ENCODE measurements at places on chromosomes 5 and 9.
A peak's percentile ranks its signal among the peaks of the same experiment; 100 is the strongest.

DNA sequence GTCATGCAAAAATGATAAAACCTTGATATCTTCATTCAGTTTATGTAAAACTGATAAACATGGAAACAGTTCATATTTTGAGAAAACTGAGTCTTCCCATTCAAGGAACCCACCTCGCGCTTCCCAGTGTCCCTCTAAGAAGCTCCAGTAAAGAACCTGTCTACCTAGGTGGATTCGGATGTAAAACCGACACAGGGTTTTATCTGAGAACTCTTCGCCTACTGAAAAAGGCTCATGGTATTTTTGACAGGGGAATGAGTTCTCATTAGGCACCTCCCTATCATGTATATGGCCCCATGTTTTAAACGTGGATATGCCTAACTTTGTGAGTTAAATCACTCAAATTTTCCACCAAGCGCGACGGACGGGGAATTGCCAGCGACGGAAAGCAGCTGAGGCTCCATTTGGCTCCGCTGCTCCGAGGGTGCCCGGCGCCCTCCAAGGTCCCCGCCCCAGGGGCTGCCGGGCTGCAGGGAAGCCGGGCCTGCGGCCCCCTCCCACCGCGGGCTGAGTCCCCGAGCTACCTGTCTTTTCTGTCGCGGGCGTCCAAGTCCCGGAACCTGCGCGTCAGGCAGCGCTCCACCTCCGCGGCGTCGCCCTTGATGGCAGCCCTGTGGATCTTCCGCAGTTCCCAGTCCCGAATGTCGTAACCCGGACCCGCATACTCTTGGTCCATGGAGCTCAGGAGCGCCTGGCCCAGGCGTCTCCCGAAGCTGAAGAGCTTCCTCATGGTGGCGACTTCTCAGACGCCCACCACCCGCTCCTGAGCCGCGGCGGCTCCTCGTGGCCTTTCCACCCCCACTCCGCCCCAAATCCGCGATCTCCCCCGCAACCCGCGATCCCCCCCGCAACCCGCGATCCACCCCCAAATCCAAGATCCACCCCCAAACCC lies 594 bp downstream of the ANKRD18A start:
- peak; percentile 26 for DNase-seq

DNA sequence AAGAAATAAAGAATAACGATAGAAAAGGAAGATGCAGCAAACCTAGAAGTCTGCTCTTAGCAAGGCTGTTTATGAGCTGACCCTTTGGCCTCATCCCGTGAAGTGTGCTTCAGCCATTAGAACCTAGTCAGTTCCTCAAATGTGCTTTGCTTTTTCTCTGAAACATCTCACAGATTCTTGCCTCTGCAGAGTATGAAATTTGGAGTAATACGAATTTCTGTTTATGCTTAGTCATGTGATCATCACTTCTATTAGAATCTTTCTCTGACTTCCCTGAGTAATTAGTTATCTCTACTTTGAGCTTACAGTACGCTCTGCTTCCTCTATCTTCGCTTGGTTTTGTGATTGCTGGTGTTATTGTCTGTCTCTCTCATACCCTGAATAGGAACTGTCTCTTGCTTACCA lies 11.3 kb downstream of the CYSTM1 start:
- no peak for DNase-seq

- no peak for DNase-seq
Observed at GRCh38 chr5:161305601-161306000, 240.9 kb downstream of the GABRB2 start.

DNA sequence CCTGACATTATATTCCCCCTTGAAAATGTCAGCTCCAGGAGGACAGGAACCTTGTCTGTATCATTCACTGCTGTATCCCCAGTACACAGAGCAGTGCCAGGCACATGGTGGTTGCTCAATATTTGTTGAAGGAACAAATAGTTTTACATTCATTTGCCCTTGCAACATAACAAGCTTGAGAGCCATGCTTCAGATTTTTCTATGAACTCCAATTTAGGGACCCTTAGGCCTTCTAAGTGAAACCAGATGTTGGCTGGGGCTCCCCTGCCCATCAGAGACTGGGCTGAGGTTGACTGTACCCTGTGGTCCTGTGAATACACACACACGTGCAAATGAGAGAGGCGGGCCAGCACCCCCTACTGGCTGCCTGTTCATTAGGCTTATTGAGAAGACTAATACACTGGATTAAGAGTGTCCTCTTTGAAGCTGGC lies 214.9 kb upstream of the WWC1 start:
- DNase-seq, result no peak

- DNase-seq, result no peak
Observed at GRCh38 chr9:107375651-107376369, 92.7 kb downstream of the RAD23B start.

DNA sequence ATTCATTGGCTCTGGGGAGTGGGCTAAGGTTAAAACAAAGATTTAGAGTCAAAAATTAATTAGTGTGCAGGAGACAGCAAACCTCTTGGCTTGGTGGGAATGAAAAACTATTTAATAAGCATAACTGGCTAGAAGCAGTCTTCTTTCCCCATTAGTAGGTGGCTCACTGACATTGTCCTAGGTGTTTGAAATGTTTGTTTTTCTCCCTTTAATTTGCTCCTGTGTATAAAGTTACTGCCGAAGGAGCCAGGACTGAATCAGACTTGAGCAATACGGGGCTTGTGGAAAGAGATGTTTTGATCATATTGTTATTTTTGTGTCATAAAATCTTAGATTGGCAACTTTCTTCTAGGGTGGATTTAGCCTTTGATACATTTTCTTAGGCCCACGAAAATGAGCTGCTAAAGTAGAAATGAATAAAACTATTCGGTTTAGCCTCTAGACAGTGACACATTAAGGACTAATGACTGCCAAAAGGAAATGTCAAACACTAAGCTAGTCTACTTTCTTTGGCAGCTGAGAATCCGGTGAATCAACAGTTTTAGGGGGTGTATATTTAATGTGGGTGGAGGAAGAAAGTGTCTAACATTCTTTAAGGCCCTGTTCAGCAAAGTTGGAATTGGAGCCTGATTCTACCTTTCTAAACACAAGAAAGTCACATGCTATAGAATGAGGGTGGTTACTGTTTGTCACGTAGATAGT lies 30.2 kb downstream of the LRRTM2 start:
- no peak for DNase-seq

DNA sequence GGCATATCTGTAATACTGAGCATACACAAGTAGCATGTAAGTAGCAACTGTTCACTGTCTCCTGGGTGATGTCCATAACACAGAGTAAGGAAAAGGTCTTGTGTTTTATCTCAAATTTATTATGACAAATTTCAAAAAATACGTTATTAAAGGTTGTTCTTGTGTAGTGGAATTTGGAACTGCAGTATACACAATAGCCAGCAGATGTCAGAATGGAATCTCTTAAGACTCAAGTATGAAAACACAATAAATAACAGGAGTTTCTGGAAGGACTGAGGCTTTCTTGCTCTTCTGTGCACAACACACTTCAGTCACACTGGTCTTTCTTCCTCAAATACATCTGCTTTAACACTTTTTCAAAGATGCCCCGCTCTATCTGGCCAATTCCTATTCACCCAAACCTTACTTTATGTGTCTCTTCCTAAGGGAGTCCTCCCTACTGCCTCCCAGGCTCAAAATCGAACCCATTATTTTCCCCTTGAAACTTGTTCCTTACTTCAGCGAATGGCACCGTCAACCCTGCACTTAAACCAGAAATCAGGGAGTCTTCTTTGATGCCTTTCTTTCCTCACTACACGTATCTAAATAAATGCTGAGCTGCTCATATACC lies 6.5 kb upstream of the FBXO10 start:
- peak; percentile 48 for DNase-seq

- DNase-seq, result no peak
Observed at GRCh38 chr5:53249529-53250200, 140.1 kb upstream of the MOCS2 start.

DNA sequence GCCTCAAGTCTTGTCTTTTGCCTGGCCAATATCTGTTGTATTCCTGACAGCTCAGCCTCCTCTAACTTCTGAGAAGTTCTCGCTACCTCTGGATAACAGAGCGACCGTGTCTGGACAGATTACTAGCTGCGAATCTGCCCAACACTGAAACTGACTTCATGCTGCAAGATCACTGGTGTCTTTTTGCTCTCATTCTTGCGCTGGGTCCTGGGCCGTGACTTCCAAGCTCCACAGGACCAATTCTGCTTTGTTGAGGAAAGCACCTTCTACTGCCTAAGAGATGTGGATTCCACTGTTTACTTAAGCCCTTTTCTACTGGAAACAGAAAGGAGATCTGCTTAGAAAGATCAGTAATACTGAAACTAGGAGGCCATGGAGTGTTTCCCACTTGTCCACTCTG lies 978.8 kb upstream of the DMAC1 start:
- DNase-seq, result no peak

DNA sequence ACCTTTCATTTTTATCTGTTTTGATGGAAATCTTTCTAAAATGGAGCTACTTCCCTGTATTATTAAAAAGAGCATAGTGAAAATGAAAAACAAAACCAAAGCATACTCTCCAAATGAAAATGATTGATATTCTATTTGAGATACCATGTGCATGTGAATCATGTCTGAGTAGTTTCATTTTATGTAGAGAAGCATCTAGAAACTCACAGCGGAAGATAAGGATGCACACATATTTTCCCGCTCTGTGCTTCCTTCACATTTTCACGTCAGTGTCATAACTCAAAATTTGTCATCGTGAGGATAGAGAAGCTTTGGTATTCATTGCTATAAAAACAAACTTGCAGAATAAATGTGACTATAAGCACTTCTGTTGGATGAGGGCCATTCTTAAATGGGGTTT lies 34.0 kb upstream of the CLINT1 start:
- no peak for DNase-seq

DNA sequence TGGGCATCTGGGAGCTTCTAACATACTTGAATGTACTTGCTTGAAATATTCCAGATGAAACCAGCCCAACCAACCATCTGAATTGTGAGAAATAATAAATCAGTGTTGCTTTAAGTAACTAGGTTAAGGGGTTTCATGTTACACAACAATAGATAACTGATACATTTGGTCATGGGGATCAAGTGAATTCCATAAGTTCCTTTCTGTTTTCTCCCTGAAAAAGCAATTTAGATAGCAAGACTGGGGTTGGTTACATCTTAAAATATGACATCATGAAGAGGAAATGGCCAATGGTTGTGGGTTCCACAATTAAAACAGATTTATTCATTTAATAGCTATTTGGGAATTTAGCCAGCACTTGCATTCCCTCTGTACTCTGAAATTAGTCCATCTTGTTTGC lies 559.7 kb downstream of the TLR4 start:
- no peak for DNase-seq

- DNase-seq, result no peak
Observed at GRCh38 chr5:34866989-34867471, 28.1 kb downstream of the TTC23L start.

DNA sequence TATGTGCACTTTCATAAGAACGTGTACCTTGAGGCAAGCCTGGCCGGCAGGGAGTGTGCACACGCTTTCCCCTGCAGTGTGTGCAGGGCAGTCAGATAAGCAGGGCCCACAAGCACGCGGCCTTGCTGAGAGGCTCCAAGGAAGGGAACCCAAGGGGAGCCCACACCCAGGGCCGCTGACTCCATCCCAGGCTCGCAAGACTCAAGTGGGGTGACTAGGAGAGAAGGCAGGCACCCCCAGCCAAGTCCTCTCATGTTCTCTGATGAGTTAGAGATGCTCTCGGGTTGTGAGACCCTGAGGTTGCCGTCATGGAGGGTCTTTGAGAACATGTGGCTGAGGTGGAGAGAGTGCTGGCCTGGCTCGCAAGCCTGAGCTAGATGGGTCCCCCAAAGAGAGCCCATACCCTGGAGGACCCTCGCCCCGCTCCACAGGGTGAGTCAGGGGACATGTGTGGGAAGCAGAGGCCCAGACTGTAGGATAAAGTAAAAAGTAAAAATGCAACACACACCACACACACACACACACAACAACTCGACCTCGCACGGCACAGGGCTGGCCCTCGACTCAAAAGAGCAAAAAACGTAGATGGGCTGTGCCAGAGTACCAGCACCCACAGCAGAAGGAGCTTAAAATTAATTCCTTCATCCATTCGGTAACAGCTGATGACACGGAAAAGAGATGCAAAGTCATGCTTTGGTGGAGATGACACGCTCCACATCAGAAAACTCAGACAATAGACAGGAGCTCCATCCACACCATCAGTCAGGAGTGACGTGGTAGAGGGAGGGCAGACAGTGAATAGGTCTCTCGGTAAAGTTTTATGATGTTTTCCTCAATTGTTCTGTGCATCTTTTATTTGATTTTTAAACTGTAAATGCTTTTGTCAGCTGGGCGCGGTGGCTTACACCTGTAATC lies 54.8 kb upstream of the NKD2 start:
- DNase-seq, result no peak

DNA sequence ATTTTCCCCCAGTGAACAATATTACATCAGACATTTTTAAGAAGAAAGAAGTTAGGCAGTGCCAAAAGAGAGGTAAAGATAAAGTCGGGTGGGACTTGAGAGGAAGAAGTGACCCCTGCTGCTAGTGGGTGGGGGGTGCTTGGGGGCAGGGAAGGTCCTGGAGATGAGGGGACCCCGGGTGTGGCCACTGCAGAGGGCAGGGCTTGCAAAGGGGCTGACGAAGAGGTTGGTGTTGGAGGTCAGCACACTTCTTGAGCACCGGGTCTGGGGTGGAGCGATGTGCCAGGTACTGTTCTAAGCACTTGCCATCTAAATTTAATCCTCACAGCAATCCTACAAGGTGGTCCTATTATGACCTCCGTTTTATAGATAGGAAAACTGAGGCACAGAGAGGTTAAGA lies 62.0 kb downstream of the AMBP start:
- DNase-seq, result no peak

All from CD4-positive, alpha-beta T cell treated with Interferon alpha-2 for 1 hour (primary cell).